ENCODE measurements at places on chromosomes 12 and 14.
A peak's percentile ranks its signal among the peaks of the same experiment; 100 is the strongest.

- DNase-seq = no peak
These were observed 3.0 kb downstream of the E2F7 start for GRCh38 chr12:77062396-77062795.

DNA sequence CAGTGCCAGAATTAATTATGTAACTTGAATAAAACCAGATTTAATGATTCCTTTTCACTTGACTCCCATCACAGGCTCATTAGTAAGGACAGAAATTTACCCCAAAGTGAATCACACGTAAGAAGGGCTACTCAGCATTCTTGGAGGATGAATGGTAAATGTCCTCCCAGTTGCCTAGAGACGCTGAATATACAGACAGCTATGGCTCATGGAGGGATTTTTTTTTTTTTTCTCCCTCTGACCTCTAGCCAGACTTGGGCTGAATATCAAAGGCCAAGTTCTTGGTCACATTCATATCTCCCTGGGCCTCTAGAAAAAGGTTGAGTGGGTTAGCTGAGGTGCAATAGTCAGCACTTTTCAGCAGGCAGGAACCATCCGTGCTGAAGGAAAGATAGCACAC is 77.5 kb downstream of the PHLDA1 start:
- DNase-seq = no peak

- no peak for DNase-seq
These were observed 12.9 kb downstream of the CTDSP2 start for GRCh38 chr12:57833672-57834071.

DNA sequence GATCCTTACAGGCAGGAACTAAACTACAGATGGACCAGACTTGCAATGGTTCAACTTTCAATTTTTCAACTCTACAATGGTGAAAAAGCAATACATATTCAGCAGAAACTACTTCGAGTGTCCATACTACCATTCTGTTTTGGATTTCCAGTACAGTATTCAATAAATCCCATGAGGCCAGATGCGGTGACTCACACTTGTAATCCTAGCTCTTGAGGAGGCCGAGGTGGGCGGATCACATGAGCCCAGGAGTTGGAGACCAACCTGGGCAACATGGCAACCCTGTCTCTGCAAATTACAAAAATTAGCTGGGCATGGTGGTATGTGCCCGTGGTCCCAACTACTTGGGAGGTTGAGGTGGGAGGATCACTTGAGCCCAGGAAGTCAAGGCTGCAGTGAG is 336.1 kb downstream of the MED13L start:
- no peak for DNase-seq

DNA sequence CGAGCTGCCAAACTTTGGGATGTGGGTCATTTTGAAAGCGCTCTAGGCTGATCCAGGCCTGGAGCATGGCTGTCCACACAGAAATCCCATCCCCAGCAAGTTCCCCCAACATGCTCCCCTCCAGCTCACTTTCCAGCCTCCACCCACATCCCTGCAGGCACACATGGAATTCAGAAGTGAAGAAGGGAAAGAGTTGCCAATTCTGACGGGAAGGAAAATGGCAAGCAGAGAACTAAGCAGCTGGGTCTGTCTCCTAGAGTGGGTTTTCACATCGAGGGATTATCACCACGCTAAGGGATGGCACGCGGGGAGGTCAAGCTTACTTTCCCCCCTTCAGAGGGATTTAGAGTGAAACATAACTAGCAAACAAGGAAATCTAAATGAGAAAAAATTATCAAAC is 142.3 kb downstream of the RIMBP2 start:
- no peak for DNase-seq

GRCh38 chr14:22560662-22561365 is 28.2 kb downstream of the DAD1 start:
- DNase-seq = no peak

DNA sequence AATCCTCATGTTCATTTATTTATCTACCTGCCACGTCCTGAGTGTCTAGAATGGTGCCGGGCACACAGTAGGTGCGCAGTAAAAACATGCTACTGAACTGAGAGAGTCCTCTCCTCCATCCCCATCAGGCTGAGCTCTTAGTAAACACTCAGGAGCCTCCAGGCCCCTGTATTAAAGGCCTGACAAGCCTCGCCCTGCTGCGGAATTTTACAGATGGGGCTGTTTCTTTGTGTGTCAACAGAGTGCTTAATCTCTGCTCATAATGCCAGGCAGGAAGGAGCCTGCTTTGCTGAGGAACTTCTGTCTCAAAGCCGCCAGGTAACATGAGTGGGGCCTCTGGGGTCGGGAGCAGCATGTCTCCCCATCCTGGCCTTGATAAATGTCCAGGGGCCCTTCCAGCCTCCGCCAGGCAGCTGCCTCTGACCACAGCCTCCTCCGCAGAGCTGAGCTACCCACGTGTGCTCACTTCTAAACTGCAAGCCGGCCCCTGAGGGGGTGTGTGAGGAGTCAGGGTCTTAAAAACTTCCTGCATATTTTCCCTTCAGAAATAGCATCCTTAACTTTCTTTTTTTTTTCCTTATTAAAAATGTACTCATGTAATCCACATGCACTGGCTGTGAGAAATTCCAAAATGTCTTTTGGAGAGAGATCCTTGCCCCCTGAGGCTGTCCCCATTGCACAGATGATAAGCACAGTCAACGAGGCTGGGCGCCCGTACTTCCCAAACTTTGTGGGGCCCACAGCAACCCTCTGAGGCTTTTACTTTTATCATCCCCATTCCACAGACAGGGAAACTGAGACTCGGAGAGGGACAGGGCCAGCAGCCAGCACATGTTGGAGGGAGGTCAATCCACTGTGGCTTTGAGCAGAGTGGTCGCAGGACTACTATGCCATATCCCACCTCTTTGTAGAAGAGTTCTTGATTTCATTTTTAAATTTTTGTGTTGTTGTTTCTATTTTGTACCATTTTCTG is 116.0 kb upstream of the NCOR2 start:
- DNase-seq = no peak

- no peak for DNase-seq
These were observed 51.3 kb downstream of the WBP11 start for GRCh38 chr12:14751986-14752385.

DNA sequence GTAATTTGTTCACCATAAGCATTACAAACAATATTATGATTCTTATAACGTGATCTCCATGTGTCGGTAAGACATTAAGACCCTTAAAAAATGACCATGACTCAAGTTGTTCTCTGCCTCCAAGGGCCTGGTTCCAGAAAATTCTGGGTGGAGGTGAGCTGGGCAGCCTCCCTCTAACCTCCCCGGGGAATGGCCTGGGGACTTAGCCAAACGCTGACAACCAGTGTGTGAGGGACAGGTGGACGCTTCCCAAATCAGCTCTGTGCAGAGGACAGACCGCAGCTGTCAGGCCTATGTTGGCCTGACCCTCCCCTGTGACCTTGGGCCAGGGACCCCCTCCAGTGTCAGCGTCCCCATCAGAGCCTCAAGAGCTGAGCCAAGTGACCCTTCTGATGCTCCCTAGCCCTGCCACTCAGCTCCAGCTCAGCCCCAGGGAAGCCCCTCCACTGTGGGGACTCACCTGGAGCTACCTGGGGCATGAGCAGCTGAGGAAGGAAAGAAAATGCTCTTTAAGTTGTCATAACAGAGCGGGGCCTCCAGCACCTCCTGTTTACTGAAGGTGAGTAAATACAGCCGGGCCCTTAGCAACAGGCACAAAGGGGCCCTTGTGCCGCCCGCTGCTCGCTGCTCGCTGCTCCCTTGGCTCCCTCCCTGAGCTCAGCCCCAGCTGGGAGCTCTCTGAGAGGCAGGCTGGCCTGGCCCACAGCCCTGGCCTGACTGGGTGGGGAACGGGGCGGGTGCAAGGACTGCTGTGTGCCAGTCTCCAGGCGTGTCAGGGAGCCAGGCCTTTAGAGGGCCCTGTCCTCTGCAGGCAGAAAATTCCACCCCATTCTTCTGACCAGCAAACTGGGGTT is 116.6 kb downstream of the CALM1 start:
- no peak for DNase-seq

DNA sequence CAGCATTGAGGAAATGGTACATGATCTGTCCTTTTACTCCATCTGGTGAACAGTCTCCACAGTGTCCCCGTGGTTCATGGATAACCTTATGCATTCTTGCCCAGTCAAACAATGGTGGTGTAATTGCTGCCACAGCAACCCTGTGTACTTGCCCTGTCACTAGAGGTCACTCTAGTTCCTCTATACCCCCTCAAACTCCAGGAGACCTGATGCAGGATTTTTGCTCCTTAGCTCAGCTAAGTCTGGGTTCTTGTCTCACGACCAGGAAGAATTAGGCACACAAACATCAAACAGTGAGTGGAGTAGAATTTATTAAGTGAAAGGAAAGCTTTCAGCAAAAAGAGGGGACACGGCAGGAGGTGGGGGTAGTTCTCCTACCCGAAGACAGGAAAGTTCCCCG is 24.7 kb upstream of the EEA1 start:
- DNase-seq = no peak

- DNase-seq = no peak
These were observed 171.2 kb downstream of the PCNX1 start for GRCh38 chr14:71078500-71078899.

DNA sequence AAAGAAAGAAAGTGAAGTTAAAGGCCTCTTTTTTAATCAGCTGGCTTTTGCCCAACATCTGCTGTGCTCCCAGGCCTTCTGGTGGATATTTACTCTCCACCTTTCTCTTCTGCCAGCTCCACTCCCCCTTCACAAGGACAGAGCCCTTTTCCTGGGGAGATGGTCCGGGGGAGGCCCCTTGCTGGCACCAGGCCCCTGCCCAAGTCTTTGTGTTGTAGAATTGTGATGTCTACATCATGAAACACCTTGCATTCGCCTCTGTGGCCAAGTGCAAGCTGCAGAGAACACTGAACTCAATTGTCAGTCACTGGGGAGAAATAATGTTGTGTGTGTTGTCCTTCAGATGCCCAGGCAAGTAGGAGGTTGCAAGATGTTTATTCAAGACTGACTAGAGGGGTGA is 150.3 kb downstream of the DPF3 start:
- DNase-seq = no peak

DNA sequence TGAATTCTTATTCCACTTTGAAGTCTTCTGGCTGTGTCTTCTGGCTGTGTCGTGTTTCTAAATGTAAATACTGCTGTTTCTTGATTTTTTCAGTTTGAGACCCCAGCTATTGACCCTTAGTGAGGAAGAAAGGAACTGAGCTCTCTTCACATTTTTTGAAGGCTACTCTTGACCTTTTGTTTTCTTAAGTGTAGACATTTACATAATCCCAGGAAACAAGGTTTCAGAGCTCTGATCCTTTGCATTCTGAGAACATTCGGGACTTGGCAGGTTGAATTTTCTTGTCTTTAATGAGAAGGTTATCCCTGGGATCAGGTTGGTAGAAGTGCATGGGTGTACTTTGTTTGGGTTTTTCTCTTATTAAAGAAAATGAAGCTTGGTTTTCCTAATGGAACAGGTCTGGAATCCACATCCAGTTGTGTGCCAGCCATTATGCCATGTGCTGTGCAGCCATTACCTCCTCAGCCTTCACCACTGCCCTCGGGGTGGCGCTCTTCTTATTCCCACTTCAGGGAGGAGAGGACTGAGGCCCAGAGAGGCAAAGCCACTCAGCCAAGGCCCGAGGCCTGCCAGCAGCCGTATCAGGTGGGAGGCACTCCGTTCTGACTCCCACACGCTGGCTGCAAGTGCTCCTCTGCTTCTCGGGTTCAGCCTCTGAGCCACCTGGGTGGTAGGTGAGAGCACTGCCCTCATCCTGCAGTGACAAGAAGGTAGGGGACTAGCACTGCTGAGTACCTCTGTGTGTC is 120.9 kb downstream of the BEGAIN start:
- DNase-seq = no peak

- no peak for DNase-seq
These were observed 86.6 kb downstream of the ATXN7L3B start for GRCh38 chr12:74624201-74624600.

DNA sequence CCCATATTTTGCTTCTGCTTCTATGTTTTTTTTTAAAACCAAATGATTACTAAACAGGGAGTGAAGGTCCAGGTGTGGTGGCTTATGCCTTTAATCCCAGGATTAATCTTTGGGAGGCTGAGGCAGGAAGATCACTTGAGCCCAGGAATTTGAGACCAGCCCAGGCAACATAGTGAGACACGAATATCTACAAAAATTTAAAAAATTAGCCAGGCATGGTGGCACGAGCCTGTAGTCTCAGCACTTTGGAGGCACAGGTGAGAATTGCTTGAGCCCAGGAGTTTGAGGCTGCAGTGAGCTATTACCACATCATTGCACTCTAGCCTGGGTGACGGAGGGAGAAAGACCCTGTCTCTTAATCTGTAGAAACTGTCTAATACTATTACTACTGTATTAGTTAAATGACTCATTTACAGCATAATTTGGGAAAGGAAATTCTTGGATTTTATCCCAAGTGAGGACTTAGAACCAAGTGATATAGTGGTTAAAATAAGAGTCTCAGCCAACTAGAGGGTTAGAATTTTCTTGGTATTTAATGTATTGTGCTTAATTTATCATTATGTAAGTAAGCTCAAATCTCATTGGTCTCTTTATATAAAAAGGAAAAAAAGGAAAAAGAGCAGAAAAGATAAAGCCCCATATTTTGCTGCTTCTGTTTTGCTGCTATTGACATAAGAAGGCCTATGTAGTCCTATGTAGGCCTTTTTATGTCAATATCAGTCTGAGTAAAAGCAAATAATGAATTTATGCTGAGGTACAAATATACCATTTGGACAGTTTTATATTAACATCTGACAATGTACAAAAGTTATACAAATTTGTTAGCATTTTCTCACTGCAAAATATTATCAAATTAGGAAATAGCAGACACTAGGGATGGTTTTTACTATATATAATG is 163.4 kb downstream of the RAD51B start:
- no peak for DNase-seq

- peak; percentile 86 for DNase-seq
These were observed 1.4 kb upstream of the ZFP36L1 start for GRCh38 chr14:68794130-68794850.

GRCh38 chr12:81354327-81354932 is 276.6 kb downstream of the ACSS3 start:
- no peak for DNase-seq

GRCh38 chr12:124698211-124698997 is 131.0 kb upstream of the NCOR2 start:
- no peak for DNase-seq

- no peak for DNase-seq
These were observed 21.5 kb downstream of the ALDH6A1 start for GRCh38 chr14:74062809-74063150.

GRCh38 chr12:112236786-112237185 is 111.4 kb downstream of the TRAFD1 start:
- DNase-seq = no peak

- peak; percentile 30 for DNase-seq
These were observed at the start of gene IFNG-AS1 for GRCh38 chr12:67989184-67989920. Gene IFNG-AS1 (plus strand): TSS chr12:67989447.

Data from GM06990 (cell line).